ENCODE measurements at places on chromosomes 5 and 9.

- DNase-seq = no peak
Observed at GRCh38 chr5:41213340-41213739, at the start of gene C6. Gene C6 (minus strand): TSS chr5:41213532. CDS start chr5:41203230, 10,302 bp downstream.

GRCh38 chr9:113957821-113958341 lies 81.8 kb downstream of the ZNF618 start:
- DNase-seq = no peak

GRCh38 chr5:149387081-149387631 lies 8.1 kb upstream of the IL17B start:
- DNase-seq = no peak

- no peak for DNase-seq
Observed at GRCh38 chr9:123954518-123955280, 24.8 kb upstream of the DENND1A start.

GRCh38 chr5:81187885-81188284 lies 45.2 kb upstream of the CKMT2 start:
- no peak for DNase-seq

- no peak for DNase-seq
Observed at GRCh38 chr5:79547982-79548381, 34.0 kb upstream of the HOMER1 start.

GRCh38 chr5:130796902-130797301 lies 368.2 kb downstream of the HINT1 start:
- no peak for DNase-seq

DNA sequence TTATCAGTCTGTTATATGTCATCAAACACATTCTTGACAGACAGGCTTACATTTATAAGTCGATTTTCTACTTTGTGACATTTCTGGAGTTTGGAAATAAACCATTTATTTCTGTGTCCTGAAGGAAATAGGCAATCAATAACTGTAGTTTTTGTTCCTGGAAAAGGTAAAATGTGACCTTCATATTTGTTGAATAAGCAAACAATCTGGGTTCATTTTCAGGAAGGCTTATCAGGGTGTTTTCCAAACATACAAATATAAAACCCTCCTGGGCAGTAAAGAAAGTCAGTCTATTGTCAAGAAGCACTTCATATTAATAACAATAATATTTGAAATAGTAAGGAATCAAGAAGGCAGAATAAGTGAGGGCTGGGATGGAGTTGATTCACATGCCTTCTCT lies 195.0 kb downstream of the SNCAIP start:
- DNase-seq = no peak

DNA sequence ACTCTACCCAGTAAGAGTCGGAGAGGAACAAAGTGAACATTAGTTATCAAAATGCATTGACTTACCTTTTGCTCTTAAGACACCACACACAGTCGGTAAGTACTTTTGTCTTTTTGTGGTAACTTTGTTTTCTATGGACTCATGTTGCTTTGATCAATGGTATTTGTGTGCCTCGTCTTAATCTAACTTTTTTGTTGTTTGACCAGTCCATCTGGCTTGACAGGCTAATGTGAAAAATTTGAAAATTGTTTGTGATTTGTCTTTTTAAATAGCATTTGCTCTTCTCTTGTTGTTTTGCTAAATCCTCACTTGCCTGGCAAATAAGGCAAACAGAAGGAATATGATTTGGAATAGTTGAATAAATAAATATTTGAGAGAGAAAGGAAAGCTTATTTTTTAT lies 71.4 kb upstream of the CHD1 start:
- no peak for DNase-seq

DNA sequence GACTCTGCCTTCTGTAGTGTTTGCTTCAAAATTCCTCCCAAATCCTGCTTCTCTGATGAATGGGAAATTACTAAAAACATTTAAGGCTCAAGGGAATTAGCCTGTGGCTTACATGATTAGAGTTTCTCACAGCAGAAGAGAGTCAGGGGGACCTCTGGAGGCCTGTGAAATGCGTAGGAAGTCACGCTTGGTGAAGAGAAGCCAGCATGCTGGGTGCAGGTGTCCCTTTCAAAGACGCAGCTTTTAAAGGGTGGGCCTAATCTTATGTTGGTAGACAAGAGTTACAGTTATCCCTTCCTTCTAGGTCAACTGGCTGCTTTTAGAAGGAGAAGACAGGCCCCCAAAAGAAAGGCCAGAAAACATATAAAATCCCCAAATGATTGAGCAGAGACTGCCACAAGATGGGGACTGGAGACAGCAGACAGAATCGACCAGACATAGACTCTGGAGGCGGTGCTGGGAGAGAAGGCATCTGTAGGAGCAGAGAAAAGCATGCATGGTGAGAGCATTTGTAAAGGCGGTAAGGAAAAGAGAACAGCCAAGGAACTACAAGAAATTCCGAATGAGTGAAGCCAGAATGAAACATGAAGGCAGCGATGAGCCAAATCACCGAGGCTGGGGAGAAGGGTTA lies 42.3 kb downstream of the B4GALT1 start:
- no peak for DNase-seq

DNA sequence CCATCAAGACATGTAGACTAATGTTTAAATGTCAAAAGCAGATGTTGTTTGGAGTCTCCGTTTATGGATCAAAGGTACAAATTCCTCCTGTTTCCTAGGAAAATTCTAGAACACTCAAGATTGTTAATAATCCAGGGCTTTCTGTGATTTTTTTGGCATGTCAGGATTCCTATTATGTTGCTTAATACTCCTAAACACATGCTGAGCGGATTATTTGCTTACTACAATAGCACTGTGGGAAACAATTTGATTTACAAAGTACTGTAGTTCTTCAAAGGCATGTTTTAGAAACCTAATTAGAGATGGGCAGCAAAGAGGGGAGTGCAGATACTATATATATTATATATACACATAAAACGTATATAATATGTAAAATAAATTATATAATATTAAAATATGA lies 19.0 kb upstream of the SCAMP1 start:
- no peak for DNase-seq

DNA sequence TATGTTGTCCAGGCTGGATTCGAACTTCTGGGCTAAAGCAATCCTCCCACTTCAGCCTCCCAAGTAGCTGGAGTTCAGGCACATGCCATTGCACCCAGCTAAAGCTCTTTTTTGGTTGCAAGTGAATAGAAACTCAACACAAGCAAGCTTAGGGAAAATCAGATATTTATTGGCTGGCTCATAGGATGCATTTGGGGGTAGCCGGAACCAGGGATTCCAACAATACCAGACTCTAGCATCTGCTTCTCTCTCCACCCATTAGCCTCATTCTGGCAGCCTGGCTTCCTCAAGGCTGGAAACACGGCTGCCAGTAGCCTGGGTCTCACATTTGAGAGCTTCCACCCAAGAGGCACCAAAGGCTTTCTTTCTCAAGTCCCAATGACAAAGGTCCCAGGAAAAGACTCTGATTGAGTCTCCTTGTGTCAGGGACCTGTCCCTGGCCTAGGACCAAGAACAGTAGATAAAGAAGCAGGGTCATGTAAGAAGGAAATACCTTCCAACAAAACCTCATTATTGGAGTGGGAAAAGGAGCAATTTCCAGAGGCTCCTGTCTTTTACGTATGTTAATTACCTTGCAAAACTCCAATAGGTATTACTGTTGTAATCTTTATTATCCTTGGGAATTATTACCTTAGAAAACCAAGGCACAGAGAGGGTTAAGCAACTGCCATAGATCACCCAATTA lies 23.0 kb upstream of the B4GALT1 start:
- DNase-seq = no peak

DNA sequence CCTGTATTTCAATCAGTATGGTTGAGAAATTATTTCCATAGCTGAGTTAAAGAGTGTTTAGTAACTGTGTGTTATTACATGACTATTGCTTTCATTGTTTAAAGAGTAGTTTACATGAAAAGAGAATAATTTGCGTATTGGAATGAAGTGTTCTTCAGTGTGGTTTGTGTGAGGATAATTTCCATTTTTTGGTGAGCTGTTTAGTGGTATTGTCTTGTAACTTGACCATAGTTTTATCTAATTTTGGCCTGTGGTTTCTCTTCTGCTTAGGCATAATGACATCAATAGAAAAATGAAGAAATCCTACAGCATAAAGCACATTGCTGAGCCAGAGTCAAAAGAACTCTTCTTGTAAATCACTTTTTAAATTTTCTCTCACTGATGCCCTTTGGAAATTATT lies 151.2 kb downstream of the SNCAIP start:
- no peak for DNase-seq

DNA sequence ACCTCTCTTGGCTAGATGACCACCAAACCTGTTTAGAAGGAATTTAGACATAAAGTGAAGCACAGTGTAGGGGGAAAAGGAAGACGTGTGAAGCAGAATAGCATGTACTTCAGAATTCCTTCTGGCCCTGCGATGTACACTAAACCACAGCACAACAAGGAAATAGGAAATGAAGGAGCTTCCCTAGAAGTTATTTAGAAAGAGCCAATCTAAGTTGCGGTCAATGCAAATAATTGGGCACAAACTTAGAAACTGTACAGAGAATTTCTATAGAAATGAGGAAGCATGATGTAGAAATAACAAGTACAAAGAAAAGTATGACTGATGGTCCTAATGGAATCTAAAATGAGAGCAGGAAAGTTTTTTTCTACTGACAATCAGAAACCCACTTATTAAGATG lies 41.5 kb downstream of the ANKRD55 start:
- no peak for DNase-seq

GRCh38 chr5:141637123-141637766 lies 448 bp downstream of the RELL2 start:
- DNase-seq = peak; percentile 48

GRCh38 chr5:73644385-73644963 lies 18.5 kb downstream of the ARHGEF28 start:
- no peak for DNase-seq

- no peak for DNase-seq
Observed at GRCh38 chr5:120610145-120610544, 146.0 kb downstream of the PRR16 start.

DNA sequence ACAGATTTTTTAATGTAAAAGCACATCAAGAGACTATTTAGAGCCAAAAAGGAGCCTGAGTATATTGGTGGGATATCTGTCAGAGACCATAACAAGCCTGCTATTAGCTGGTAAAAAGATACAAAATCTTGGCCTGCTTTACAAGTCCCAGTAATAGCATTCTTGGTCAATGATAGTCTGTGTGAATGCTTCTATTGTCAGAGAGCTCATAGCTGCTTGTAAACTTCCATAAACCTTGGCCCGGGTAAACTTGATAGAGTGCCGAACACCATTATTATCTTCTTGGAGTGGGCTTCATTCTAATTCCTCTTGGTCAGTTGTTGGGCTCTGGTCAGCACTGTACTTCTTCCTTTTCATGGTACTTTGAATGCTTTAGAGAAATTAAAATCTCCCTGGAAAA lies 64.0 kb downstream of the UBAP1 start:
- no peak for DNase-seq

GRCh38 chr5:134873494-134873893 lies 677 bp upstream of the TXNDC15 start:
- peak; percentile 17 for DNase-seq

GRCh38 chr9:87120610-87121009 lies 173.3 kb upstream of the GAS1 start:
- DNase-seq = no peak

GRCh38 chr9:68577774-68578591 lies 37.3 kb upstream of the TMEM252 start:
- DNase-seq = no peak

- DNase-seq = no peak
Observed at GRCh38 chr9:136968333-136969127, 8.8 kb upstream of the PTGDS start.
